Esophagus squamous epithelium (tissue), 5 donors: ENCODE measurements at places on chromosomes 4 and X.

DNA sequence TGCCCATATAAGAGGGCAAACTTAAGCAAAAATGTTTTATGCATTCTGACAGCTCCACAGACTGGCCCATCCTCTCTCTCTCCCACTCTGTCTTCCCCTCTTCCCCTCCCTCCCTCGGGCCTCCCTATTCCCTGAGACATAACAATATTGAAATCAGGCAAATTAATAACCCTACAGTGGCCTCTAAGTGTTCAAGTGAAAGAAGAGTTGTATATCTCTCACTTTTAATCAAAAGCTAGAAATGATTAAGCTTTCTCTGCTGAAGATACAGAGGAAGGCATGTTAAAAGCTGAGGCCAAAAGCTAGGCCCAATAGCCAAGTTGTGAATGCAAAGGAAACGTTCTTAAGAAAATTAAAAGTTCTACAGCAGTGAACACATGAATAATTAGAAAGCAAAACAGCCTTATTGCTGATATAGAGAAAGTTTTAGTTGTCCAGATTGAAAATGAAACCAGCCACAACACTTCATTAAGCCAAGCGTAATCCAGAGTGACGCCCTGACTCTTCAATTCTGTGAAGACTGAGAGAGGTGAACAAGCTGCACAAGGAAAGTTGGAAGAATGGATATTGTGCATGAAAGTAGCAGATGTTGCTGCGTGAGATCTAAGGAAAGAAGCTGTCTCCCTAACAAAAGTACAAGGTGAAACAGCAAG, 54.9 kb downstream of the USO1 start:
- DNase-seq: no peak

DNA sequence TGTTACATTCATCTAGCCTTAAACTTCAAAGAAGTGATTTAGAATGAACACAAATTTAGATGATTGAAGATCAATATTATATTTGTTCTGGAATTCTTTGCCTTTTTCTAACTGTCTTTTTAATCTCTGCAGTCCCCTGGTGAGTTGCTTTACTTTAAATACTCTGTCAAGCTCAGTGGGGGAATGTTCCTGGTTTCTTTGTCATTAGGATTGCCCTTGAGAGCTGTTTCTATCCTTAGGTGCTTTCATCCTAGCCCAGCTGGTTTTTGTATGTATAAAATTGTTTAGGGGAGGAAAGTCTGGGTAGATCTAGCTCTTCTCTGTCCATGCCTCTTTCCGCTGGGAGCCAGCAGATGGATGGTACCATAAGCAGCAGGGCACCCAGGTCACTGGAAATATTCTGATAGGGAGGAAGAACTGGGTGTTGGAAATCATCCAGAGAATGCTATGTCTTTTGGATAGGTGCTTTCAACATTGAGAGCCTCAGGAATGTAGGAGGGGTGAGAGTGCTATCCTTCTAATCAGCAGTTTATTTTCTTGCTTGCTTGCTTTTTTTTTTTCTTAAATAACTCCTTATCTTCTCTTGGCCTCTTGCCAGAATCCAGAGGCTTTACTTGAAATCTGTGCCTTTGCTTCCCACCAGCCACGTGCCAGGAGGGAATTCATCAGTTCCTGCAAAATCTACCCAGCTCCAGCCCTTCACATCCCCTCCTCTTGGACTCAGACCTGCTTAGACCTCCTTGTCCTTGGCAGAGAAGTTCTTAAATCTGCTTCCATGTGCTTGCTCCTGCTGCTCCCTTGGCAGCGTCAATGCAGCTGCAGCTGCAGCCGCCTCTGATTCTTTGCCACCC, 215.3 kb upstream of the ANXA3 start:
- DNase-seq: no peak

DNA sequence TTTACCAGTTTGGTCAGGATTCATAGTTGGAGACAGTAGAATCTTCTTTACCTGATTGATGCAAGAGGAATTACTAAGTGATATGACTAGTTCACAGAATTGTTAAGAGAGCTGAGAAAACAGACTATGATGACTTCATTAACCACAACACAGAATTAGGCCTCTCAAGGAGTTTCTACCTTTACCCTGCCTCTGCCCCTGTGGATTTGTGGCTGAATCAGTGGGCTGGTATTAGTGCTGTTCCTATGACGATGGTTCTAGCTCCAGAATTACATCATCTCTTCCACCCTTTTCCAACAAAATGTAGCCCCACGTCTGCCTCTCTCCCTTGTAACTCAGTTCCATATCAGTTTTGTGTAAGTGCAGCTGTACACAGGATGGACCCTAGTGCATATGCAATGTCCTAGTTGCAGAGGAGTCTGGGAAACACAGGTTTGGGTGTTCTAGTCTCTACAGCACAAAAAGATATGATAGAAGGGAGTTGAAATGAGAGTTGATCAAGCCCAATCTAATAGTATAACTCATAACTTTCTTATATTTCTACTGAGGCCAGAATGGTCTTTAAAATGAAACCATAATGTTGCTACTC, 99.3 kb downstream of the ANXA5 start:
- DNase-seq: no peak

DNA sequence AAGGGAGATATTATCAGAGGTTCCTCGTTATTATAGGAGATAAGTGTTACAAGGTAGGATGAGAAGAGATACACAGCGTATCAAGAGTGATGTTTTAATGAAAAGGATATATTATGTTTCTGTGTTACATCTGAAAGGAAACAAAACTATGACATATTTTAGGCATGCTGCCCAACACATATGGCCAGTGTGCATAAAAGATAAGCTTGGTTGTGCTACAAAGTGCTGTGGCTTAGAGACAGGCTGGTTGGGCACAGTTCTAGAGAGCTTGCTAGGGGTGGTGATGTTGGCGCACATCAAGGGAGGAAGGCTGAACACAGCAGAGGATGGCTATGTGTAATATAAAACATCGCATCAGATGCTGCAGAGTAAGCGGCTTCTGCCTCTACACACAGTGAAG, 42.4 kb downstream of the TRAM1L1 start:
- no peak for DNase-seq

- DNase-seq: no peak
Measured at GRCh38 chr4:176238826-176239225, 30.2 kb downstream of the ASB5 start.

GRCh38 chr4:3491681-3492405, 28.7 kb downstream of the DOK7 start:
- DNase-seq: no peak

DNA sequence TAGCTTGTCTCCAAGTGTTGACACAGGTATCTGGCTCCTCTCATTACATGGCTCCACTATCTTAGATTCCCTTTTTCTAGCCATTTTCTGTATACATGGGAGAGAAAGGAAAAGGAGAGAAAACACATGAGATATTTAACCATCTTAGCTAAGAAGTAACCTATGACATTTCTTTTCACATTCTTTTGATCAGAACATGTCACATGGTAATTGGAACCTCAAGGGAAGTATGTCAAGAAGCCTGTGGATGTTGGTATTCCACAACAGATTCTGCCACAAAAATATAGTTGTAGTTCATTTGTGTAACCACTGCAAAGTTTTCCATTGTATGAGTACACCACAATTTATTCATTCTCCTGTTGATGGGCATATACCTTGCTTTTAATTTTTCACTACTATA, 18.7 kb upstream of the GABRB1 start:
- no peak for DNase-seq

GRCh38 chr4:112519689-112520597, 4.0 kb upstream of the NEUROG2 start:
- no peak for DNase-seq
